ENCODE measurements at places on chromosomes 6 and 20.

GRCh38 chr6:41538556-41539182, 7.5 kb upstream of the FOXP4 start:
- peak; percentile 41 for DNase-seq

- no peak for DNase-seq
These were observed 88.3 kb downstream of the CD24 start for GRCh38 chr6:106886081-106886843.

DNA sequence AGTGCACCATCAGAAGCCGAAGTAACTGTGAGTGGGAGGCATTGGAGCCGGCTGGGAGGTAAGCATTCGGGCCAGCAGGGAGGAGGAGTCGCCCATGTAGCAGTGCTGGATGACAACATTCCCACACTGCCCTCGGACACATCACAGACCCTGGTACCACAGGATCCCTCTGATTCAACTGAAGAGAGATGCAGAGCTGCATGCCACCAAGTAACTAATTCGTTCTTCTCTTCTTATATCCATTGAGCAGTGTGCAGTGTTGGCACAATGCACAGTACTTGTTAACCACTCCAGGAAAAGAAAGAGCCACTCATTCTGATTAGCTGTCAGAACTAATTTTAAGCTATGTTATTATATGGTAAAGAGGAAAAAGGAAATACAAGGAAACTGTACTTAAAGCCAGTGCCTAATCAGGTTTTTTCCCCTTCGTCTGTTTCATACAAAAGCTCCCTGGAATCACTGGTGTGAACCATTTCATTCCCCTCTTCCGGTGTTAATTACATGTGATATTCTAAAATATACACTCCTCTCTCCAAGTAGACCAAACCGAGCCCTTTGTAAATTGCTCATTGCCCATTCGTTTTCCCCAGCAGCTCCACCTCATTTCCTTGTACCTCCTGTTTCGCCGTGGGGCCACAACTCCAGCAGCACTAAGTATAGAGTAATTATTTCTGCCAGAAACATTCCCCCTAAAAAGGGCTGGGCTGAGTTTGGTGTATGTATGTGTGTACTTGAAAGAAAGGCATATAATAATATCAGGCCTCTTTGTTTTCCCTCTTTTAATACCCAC, 32.4 kb upstream of the ADTRP start:
- no peak for DNase-seq

DNA sequence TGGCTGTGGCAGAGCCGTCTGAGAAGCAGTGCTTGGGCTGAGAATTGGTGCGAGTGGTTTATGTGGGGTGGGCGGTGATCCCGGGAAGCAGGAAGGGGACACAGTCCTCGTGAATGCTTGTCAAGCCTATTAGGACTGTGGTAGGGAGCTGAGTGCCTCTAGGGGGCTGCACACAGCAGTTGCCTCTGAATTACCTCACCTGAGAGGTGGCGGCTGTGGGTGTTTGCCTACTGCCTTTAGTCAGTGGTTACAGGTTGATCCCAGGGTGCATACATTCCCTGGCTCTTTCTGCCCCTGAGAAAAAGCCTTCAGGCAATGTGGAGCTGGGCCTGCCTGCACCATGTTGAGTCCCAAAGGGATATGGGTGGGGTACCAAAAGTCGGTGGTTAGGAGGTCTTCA, 5.2 kb downstream of the AP5S1 start:
- DNase-seq: no peak

DNA sequence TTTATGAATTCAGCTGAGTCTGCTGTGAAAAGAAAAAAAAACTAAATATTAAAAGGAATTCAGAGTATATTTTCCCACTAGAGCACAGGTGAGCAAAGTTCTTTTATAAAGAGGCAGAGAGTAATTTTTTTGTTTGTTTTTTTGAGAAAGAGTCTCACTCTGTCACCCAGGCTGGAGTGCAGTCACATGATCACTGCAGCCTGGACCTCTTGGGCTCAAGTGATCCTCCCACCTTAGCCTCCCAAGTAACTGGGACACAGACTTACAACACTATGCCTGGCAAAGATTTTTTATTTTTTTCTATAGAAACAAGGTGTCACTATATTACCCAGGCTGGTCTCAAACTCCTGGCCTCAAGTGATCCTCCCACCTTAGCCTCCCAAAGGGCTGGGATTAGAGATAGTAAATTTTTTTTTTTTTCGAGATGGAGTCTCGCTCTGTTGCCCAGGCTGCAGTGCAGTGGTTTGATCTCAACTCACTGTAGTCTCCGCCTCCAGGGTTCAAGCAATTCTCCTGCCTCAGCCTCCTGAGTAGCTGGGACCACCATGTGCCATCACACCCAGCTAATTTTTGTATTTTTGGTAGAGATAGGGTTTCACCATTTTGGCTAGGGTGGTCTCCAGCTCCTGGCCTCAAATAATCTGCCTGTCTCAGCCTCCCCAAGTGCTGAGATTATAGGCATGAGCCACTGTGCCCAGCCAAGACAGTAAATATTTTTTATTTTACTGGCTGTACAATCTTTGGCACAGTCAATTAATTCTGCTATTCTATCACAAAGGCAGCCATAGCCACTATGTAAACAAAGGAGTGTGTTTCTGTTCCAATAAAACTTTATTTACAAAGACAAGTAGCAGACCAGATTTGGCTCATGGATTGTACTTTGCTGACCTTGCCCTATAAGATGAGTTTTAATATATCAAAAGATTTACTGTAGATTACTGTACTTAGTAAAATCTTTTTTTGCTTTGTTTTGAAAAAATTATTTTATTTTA, 14.5 kb upstream of the B4GALT5 start:
- DNase-seq: no peak

DNA sequence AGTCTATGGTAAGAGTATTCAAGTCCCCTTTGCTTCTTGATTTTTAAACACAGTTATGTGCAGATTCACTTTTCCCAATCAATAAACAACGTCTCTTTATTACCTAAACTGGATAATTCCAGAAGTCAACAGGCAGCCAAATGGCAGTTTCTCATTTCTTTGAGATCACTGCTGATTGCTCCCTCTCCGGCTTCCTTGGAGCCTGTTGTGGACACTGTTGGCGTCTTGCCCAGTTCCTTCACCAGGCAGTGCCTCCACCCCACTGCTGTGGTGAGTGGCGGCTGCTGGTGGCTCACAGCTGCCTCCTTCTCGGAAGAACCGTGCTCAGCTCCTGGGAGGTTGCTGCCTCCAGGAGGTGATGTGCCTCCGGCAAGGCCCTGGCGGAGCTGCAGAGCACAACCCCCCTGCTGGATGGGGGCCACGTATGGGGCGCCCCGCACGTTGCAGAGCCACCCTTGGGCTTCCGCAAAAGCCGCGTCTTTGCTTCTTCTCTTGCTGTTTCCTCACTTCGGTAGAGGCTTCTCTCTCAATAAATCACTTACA, 105.1 kb upstream of the CNKSR3 start:
- DNase-seq: peak; percentile 59

DNA sequence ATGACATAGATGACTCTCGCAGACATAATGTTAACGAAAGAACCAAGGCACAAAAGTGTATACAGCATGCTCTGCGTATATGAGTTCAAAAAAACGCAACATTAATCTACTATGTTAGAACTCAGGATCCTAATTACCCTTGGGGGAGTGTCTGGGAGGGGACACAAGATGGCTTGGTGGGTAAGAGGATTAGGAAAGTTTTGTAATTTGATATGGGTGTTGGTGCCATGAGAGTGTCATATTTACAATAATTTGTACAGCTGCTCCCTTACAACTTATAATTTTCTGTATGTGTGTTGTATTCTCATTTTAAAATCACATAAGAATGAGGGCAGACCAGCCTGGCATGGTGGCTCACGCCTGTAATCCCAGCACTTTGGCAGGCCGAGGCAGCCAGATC, 38.6 kb downstream of the TFEB start:
- no peak for DNase-seq

- DNase-seq: no peak
These were observed 81.0 kb downstream of the CEBPB start for GRCh38 chr20:50271612-50272011.

GRCh38 chr6:43276577-43277305, 21.3 kb upstream of the SLC22A7 start:
- peak; percentile 94 for DNase-seq

Data from small intestine (tissue), 16 donors.